ENCODE measurements at places on chromosomes 13 and 19.

GRCh38 chr19:51905206-51905605 lies 389 bp upstream of the ZNF649 start:
- DNase-seq = no peak

GRCh38 chr19:10566408-10566657 lies 523 bp upstream of the KRI1 start:
- no peak for DNase-seq

GRCh38 chr13:113802090-113802531 lies 43.1 kb downstream of the TMEM255B start:
- peak; percentile 74 for DNase-seq

- peak; percentile 70 for DNase-seq
Measured at GRCh38 chr19:7676376-7676775, 514 bp upstream of the MCEMP1 start.

GRCh38 chr19:3188627-3189596 lies 3.2 kb downstream of the NCLN start:
- peak; percentile 91 for DNase-seq

DNA sequence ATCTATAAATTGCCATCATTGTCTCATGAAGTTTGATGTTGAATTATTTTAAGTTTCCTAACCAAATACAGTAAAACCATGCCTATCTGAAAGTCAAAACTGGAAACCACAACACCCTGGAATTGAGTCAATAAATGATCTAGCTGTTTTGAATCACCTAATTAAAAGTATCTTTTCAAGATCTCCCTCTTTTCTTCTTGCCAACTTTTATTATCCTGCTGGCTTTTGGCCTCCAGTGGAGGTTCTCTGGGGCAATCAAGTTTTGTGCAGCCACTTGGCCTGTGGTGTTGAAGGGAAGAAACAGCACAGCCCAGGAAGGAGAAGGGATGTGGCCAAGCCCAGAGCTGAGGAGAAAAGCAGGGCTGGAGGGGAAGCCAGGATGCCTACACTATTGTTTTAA lies 255.4 kb downstream of the COG6 start:
- no peak for DNase-seq

DNA sequence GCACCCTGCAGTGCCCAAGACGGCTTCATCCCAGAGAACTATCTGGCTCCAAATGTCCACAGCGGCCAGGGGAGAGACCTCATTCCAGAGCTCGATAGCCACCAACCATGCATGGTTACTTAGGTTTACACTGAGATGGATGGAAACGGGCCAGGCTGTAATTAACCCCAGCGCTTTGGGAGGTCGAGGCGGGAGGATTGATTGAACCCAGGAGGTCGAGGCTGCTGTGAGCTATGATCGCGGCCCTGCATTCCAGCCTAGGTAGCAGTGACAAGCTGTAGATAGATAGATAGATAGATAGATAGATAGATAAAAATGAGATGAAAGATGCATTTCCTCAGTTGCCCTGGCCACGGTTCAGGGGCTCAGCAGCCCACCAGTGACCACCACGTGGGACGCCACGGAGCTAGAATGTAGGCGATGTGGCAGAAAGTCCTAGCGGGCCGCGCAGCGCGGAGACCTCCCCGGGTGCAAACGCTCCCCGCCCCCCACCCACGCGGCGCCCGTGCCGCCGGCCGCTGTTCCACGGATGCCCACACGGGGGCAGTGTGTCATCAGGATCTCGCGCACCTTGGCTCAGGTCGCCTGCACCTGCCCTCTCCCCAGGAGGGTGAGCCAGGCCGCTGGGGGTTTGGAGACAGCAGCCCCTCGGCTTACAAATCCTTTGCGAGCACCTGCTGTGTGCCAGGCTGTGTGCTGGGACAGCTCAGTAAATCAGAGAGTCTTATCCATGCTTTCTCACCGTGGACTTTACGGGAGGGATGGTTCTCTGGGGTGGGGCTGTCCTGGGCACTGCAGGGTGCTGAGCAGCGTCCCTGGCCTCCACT lies 13.5 kb upstream of the TLE5 start:
- peak; percentile 91 for DNase-seq

DNA sequence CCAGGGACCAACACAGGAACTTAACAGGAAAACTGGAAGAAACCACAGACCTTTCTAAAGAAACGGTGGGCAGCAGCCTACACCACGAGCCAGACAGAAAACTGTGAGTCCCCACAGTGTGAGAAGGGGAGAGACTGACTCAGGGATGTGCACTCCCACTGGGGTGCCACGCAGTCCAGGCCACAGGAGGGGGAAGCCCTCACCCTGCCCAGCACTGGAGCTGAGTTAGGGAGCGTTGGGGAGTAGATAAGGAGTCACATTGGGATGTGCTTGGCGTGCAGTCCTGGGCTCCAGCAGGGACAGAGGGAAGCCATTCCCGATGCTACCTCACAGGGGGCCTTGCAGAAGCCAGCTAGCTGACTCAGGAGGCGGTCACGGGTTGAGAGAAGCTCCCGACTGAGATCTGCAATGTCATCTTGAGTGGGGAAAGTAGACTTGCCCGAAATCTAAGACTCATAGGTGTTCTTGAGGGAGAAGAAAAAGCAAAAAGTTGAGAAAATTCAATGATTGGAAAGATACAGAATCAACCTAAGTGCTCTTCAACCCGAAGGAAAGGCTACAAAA lies 17.3 kb downstream of the SIGLEC8 start:
- DNase-seq = peak; percentile 76

DNA sequence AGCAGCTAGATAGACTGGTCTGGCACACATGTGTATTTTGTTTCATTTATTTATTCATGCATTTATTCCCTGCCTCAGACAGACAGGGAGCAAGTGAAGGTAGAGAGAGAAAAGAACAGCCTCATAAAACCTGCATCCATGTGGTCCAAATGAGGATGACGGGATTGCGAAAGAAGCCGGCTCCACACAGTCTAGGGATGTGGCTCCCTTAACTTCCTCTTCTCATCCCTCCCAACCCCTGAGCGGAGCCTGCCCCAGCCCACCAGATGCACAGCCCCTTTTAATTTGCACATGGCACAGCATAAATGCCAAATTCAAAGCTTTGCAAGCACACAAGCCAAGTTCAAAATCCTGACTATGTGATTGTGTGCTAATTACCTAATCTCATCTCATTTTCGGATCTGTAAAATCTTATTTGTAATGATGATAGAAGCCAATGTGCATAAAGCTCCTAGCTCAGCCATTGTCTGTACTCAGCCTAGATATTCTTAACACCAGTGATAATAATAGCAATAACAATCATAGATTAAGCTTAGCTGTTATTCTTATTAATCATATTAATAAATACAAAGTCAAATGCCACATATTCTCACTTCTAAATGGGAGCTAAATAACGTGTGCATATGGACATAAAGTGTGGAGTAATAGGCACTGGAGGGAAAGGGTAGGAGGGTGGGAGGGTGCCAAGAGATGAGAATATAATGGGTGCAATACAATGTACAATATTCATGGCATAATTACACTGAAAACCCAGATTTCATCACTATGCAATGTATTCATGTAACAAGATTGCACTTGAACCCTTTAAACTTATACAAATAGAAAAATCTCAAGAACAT lies 156.3 kb downstream of the DCT start:
- DNase-seq = no peak

DNA sequence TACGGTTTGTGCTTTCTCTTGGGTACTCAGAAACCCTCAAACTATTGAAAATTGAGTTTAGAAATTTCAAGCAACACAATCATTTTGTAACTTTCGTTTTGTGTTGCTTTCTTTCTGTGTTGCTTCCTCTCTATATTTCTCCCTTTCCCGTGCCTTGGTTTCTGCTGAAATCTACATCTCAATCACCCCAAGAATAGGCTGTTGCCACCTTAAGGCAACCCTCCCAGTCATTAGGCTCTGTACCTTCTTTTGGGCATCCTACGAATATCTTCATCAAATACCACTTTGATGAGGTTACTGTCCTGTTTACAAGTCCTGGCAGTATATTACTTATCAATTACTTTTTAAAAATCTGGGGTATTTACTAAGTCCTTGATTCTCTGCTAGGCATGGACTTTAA lies 621.6 kb downstream of the GPC6 start:
- no peak for DNase-seq

GRCh38 chr13:111852725-111853518 lies 214.0 kb upstream of the SOX1 start:
- no peak for DNase-seq

Measured in spleen (tissue), 13 donors.